Iris pigment epithelial cell (primary cell): ENCODE measurements at places on chromosomes 7 and 10.
A peak's percentile ranks its signal among the peaks of the same experiment; 100 is the strongest.

GRCh38 chr7:9557853-9558252 lies 1124.4 kb downstream of the NXPH1 start:
- DNase-seq = no peak

- DNase-seq = no peak
These were observed 339.0 kb downstream of the GPR37 start for GRCh38 chr7:124426621-124427020.

- DNase-seq = no peak
These were observed 29.2 kb downstream of the MYPN start for GRCh38 chr10:68138526-68138925.

DNA sequence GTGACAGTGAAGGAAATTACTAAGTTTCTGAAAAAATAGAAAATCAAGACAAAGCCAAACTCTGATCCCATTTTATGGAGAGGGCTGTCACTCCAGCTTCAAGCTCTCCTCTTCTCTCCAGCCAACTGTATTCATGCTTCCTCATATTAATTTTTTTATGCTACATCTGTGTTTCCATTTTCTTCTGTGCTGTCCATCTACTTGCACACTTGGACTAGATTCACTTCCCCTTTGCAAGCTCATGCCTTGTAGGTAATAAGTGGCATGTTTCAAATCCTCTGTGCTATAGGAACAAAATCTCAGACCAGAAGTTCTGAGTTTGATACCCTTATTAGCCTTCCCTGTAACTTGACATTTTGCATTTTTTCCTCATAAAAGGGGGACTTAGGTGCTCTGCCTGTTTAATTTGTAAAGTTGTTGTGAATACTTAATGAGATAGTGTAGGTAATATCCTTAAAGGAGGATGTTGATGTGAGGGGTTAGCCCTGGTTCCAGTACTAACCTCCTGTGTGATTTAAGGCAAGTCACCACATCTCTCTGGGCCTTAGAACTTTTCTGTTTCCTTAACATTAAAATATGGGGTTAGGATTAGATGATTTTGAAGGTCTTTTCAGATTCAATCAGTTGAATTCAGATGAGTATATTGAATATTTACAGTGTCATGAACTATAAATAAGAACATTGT lies 358.8 kb downstream of the BBS9 start:
- no peak for DNase-seq

GRCh38 chr7:36245684-36246299 lies 92.7 kb downstream of the EEPD1 start:
- no peak for DNase-seq

- no peak for DNase-seq
These were observed 116.0 kb downstream of the ARID5B start for GRCh38 chr10:62017491-62017870.

DNA sequence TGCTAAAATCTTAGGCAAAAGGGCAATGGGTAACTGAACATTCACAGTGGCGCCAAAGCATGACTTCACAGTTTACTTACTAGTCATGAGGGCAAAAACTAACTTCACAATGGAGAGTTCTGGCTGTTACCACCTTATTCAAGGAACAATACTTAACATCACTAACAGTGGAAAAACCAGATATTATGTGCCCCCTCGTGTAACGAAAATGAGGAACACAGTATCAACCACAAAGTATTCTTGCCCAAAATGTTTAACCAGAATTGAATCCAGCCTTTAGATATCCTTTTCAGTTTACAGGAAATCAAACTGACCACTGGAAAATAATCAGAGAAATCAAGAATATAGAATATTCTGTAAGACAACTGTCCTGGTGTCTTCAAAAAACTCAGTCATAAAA lies 9.5 kb downstream of the C7orf25 start:
- no peak for DNase-seq

- peak; percentile 28 for DNase-seq
These were observed 94.5 kb downstream of the HIPK2 start for GRCh38 chr7:139683137-139683921.

- no peak for DNase-seq
These were observed 44.0 kb downstream of the MGMT start for GRCh38 chr10:129511086-129511485.

- DNase-seq = no peak
These were observed 11.9 kb downstream of the TMEM106B start for GRCh38 chr7:12222889-12223579.

DNA sequence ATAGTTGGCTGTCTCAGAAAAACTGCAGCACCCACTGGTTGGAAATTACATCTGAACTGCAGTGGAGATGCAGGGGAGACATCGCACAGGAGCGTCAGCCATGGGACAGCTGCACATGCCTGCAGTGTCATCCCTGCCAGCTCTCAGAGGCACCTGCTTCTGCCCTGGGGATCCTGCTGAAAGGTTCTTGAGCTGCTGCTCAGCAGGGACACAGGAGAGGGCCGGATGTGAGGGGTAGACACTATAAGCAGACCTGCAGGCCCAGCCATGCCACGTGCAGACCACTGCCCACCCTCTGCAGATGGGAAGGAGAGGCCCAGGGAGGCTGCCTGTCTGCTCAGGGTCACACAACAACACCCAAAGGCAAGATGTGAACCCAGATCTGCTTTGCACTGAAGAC lies 601.4 kb downstream of the DNAJB6 start:
- no peak for DNase-seq

DNA sequence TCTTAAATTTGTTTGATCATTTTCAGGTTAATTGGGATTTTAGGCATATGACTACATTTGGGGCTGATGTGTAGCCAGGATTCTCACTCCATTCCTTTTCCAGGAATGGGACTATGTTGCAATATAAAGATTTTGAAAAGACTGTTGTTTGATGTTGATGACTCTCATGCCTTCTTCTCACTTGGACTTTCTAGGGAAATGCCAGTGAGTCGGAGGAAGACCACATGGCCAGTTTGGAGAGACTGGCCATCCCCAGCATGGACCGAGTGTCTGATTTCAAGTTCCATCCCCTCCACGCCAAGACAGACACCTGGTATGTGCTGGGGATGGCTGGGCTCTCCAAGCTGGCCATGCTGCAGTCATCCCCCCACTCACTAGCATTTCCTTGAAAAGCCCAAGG lies 5.5 kb downstream of the IGFBP3 start:
- DNase-seq = no peak
